Effector memory CD4-positive, alpha-beta T cell (primary cell): ENCODE measurements at places on chromosomes 2 and 18.

DNA sequence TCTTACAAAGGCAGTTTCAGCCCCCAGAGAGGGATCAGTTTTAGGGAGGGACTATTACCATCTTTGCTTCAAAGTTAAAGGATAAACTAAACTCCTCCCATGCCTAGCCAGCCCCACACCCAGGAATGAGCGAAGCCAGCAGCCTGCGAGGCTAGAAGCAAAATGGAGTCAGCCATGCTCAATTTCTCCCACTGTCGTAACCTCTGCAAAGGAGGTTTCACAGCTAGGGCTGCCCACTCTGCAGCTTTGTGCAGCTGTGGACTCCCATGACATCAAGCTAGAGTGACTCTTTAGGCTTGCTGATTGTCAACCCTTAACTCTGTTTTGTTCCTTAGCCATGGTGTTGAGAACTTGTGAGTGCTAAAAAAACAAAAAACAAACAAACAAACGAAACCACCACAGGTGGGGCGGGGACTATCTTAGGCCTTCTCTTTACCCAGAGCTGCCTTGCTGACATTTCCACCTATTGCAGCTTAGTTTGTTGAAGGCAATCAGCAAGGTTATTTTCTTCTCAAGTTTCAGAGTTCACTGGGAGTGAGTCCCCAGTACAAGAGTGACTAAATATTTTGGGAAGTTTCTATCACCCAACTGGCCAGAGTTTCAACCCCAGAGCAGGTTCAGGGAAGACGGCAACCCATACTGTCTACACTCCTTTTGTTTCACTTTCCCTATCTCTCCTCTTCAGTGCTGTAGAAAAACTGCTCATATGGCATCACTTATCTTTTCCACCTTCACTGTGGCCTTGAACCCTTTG lies 592.1 kb downstream of the XIRP2 start:
- DNase-seq = no peak
- H3K27me3 ChIP-seq = no peaks in the 10 kb centered on the region
- H3K4me3 ChIP-seq = no peak overlapping the region
- H3K36me3 ChIP-seq = no peaks in the 10 kb centered on the region
- no peaks in the 10 kb centered on the region for H3K4me1 ChIP-seq

DNA sequence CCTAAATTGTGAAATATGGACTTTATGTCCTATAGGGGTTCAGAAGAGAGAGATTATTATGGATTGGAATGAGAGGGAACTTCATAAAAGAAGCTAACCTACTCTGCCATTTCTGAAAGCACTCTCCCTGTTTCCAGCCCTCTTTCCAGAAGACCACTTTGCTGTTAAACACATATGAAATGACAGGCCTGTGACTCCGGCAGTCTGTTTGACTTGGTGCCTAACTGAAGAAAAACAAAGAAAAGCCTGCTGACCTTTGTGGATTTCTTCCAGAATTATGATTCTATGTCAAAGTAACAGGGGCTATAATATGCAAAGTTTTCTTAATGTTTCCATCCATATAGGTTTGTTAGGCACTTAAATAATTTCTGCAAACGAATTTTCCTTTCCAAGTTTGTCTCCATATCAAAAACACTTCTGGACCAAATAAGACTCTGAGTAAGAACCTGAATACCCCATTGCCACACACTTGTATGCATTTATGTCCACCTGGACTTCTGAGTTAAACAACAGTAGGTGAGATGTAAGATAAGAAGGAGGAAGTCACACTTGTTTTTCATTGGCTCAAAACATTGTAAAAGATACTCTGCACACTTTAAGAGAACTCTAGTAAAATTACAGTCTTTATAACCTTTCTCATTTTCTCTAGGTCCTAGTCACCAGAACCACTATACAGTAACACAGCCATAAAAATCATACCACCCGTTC lies 111.7 kb downstream of the PIEZO2 start:
- no peak for DNase-seq
- no peaks in the 10 kb centered on the region for H3K36me3 ChIP-seq
- H3K27ac ChIP-seq = no peak overlapping the region
- no peaks in the 10 kb centered on the region for H3K27me3 ChIP-seq
- no peaks in the 10 kb centered on the region for H3K4me1 ChIP-seq
- H3K4me3 ChIP-seq = no peak overlapping the region

DNA sequence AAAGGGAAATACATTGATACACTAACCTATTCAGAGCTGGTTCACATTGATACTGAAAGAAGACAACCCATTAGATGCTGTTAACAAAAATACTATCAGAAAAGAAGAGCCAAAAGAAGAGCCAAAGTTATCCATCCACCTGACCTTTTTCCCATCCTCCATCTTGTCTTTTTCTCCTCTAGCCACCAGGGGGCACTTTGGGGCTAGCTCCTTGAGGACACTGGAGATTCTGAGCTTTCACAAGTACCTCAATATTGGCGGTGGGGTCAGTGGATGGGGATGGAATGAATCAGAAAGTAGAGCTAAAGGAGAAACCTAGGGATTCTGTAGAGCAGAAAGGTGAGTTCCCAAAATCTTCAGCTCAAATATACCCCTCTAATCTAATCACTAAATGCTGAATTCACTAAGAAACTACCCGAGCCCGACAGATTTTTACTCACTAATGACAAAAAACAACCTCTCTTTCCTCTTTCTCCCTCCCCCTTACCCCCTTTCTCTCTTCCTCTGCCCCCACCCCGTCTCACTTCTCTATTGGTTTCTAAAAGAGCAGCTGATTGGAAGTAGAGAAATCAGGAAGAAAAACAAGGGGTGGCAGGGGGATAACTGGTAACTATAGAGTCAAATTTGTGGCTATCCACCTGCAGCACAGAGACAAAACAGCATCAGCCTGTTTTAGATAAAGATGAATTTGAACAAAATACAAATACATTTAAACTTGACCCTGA lies 203.3 kb downstream of the TCF4 start:
- DNase-seq = no peak
- H3K4me1 ChIP-seq = no peaks in the 10 kb centered on the region
- no peaks in the 10 kb centered on the region for H3K27me3 ChIP-seq

DNA sequence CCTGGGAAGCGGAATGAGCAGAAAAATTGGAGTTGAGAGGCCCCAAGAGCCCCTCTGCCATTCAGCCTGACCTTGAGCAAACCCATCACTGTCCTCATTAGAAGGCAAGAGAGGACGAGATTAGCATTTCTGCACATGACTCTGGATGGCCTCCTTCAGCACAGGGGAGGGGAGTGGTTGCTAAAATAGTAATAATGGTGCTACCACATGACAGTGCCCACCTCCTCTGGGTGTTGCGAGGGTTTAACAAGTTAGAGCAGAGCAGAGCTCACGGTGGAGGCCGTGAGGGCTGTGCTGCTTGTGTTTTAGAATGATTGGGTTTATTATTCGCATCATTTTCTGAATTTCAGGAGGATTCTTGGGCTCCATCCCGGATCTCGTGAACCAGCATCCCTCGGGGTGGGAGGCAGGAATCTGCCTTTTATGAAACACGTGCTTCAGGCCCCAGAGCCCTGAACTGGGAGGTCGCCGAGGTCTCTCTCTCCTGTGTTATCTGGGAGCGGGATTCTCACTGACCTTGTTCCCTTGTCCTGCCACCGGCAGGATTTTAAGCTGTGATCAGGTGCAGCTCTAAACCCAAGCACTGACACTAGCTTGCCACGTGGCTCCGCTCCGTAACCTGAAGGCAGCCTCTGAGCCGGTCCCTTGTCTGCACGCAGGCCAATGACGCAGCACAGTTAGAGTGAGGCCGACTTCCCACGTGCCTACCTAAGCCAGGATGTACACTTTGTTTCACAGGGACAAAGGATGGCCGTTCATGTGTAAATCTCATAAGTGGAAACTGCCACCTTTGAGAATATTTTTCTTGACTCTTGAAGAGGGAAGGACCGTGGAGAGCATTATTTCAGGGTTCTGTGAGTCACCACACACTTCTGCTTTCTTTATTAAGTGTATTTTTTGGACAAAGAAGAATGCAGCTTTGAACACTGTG lies 142.3 kb downstream of the ACOXL start:
- no peak overlapping the region for H3K4me3 ChIP-seq
- no peak for DNase-seq
- no peak overlapping the region for H3K27ac ChIP-seq
- H3K36me3 ChIP-seq = no peaks in the 10 kb centered on the region
- no peaks in the 10 kb centered on the region for H3K4me1 ChIP-seq

DNA sequence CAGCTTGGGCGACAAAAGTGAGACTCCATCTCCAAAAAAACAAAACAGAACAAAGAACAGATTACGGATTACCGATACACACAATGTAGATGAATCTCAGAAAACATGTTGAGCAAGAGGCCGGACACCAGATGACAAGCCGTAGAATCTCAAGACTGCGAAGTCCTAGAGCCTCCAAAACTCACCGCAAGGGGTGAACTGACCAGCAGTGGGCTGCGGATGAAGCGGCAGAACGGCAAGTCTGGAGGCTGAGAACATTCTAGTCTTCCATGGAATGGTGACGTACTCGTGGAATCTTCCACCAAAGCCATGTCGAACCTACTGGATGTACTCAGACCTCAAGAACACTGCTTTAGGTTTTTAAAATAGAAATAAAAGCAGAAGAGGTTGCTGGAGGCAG lies 198.8 kb downstream of the NDUFA10 start:
- no peak overlapping the region for H3K4me3 ChIP-seq
- no peak for DNase-seq
- no peaks in the 10 kb centered on the region for H3K27me3 ChIP-seq
- H3K36me3 ChIP-seq = no peaks in the 10 kb centered on the region
- H3K4me1 ChIP-seq = no peaks in the 10 kb centered on the region
- no peak overlapping the region for H3K27ac ChIP-seq

DNA sequence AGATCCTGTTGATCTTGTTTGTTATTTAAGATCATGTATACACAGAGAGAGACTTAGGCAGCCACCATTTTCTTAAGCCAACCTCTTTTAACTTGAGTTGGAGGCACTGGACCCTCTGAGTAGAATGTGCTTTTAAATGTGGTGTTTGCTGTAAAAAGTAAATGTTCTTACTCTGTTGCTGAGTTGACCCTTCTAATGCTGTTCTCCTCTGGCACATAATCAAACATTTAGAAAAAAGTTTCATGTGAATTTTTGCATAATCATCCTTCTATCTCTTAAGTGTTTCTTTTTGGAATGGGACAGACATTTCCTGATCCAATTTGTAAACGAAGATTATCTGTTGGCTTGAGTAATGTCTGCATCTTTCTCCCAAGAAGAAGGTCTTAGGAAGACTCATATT lies 255.1 kb upstream of the ETAA1 start:
- H3K36me3 ChIP-seq = no peaks in the 10 kb centered on the region
- H3K4me3 ChIP-seq = no peak overlapping the region
- no peak overlapping the region for H3K27ac ChIP-seq
- DNase-seq = no peak
- H3K4me1 ChIP-seq = no peaks in the 10 kb centered on the region

DNA sequence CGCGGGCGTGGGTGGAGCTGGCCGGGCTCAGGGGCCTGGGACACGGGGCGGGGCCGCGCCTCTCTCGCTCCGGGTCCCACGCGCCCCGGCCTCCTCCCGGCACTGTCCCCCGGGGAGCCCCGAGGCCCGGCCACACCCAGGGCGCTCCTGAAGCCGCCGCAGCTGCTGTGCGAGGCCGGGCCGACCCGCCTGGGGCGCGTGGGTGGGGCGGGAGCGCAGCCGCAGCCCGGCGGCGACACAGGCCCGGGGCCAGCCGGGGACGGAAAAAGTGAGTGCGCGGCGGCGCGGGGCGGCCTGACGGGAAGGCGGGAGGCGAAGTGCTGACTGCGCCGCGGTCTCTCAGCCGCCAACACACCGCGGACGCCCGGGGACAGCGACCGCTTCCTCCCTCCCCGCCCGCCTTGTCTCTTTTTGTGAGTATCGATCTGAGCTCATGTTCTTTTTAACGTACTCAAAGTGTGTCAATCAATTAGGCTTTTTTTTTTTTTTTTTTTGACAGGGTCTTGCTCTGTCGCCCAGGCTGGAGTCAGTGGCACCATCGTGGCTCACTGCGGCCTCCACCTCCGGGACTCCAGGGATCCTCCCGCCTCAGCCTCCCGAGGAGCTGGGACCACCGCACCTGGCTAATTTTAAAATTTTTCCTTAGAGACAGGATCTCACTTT lies 14.5 kb downstream of the PDCD1 start:
- DNase-seq = peak; percentile 71
- H3K27me3 ChIP-seq = no peaks in the 10 kb centered on the region
- no peak overlapping the region for H3K27ac ChIP-seq
- peaks cover 20% of the 10 kb centered on the region for H3K4me1 ChIP-seq
- H3K4me3 ChIP-seq = peak overlapping the region; percentile 29

GRCh38 chr2:54999182-54999581 lies 51.1 kb downstream of the RTN4 start:
- DNase-seq = no peak
- no peaks in the 10 kb centered on the region for H3K36me3 ChIP-seq
- H3K4me3 ChIP-seq = no peak overlapping the region
- peaks cover 9% of the 10 kb centered on the region for H3K4me1 ChIP-seq

DNA sequence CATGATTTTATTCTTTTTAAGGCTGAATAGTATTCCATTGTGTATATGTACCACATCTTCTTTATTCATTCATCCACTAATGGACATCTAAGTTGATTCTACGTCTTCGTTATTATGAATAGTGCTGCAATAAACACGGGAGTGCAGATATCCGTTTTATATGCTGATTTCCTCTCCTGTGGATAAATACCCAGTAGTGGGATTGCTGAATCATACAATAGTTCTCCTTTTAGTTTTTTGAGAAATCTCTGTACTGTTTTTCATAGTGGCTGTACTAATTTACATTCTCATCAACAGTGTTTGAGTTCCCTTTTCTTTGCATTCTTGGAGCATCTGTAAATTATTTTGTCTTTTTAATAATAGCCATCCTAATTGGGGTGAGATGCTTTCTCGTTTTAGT lies 114.5 kb downstream of the RGPD3 start:
- H3K27me3 ChIP-seq = no peaks in the 10 kb centered on the region
- DNase-seq = no peak
- H3K4me3 ChIP-seq = no peak overlapping the region
- H3K4me1 ChIP-seq = no peaks in the 10 kb centered on the region
- H3K27ac ChIP-seq = no peak overlapping the region
- H3K36me3 ChIP-seq = no peaks in the 10 kb centered on the region

DNA sequence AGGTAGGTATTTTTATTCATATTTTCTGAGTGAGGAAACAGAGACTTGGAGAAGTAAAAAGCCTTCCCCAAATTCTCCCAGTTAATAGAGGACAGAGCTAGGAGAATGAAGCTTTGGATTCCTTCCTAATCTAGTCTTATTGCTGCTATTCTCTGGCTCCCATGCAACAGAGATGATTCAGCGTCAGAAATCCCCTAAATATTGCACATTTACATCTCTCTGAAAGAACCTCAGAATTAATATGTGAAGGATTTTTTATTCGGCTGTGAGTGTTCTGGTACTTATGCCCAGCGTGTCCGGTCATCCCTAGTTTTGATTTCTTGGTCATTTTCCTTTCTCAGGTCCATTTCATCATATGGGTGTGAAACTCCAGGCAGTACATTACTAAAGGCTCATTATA lies 91.2 kb upstream of the SESTD1 start:
- no peaks in the 10 kb centered on the region for H3K27me3 ChIP-seq
- no peak overlapping the region for H3K27ac ChIP-seq
- H3K4me1 ChIP-seq = no peaks in the 10 kb centered on the region
- no peak overlapping the region for H3K4me3 ChIP-seq

GRCh38 chr18:62505669-62506494 lies 16.9 kb upstream of the ZCCHC2 start:
- H3K4me1 ChIP-seq = peaks cover 11% of the 10 kb centered on the region
- peak overlapping the region; percentile 72 for H3K27ac ChIP-seq
- H3K27me3 ChIP-seq = no peaks in the 10 kb centered on the region
- H3K36me3 ChIP-seq = no peaks in the 10 kb centered on the region
- no peak for DNase-seq

GRCh38 chr2:216486708-216487107 lies 11.9 kb upstream of the RPL37A start:
- DNase-seq = no peak
- H3K36me3 ChIP-seq = no peaks in the 10 kb centered on the region
- H3K4me1 ChIP-seq = no peaks in the 10 kb centered on the region
- no peak overlapping the region for H3K4me3 ChIP-seq
- H3K27me3 ChIP-seq = no peaks in the 10 kb centered on the region

GRCh38 chr18:58862851-58863538 lies 1.7 kb upstream of the ZNF532 start:
- H3K4me1 ChIP-seq = no peaks in the 10 kb centered on the region
- DNase-seq = no peak
- no peak overlapping the region for H3K27ac ChIP-seq
- no peak overlapping the region for H3K4me3 ChIP-seq
